ENCODE measurements at places on chromosomes 4 and X.

DNA sequence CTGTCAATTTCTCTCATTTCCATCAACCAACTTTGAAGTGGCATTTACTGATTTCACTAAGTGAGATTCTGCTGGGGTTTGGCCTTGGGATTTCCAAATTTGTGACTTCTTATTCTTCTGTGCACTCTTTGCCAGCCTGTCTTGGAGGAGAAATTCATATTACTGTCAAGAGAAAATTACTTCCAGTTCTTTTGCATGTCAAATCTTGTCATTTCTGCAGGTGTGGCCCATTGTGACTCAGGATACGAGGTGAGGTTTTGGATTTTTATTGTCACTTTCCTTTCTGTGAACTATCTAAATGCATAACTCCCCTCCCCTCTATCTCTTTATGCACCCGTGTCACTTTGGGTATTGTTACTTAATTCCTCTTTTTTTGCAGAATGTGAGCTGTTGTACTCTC, 102.6 kb upstream of the GUCY1A1 start:
- no peak for DNase-seq

DNA sequence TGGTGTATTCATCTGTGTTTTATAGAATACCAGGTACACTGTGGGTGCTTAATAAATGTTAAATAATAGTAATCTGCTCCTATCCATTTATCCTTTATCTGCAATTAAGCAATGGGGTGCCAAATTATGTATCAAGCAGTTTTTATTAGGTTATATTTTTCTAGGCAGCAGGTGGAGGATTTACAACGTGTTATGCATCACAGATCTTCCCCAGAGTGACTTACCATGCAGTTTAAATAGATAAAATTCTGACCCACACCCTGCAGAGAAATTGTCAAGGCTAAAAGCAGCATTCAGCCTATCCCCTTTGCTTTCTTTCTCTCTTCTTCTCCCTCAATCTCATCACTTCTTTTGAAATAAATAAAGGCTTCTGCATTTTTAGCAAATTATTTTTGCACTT, 306.4 kb downstream of the CXXC4 start:
- DNase-seq, result no peak

- no peak for DNase-seq
Measured at GRCh38 chr4:172055046-172055445, 241.8 kb downstream of the GALNTL6 start.

- no peak for DNase-seq
Measured at GRCh38 chrX:116667346-116668134, 204.8 kb upstream of the CT83 start.

- no peak for DNase-seq
Measured at GRCh38 chrX:115702982-115703381, 142.0 kb downstream of the PLS3 start.

DNA sequence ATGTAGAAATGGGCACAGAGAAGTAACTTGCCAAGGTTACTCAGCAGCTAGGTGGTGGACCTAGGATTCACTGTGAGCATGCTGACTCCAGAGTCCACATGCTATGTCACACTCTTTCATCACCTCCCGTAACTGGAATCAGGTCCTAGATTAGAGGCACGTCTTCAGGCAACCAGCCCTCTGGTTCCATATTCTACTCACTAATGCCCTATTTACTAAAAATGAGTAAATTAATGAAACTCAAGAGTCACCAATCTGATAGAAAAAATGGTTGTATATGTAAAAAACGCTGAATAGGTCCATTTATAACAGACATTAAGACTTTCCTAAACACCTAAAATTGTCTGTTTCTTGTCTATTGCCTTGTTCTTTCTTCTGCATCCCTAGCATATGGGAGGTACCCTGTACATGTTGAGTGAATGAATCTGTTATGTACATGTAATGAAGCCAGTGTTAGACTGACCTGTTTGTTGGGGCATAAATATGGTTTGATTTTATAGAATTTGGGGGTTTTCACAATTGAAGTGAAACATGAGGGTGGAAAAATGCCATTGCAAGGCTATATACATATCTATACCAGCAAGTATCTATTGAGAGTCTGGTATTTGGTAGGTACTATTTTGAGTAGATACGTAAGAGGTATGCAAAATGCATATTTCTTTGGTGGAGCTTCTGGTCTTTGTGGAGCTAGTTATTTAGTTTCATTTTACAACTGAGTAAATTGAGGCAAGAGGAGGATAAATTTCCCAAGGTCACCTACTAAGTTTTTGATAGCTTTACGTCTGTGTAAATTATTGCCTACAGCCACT, 7.5 kb upstream of the RUFY3 start:
- DNase-seq, result no peak

DNA sequence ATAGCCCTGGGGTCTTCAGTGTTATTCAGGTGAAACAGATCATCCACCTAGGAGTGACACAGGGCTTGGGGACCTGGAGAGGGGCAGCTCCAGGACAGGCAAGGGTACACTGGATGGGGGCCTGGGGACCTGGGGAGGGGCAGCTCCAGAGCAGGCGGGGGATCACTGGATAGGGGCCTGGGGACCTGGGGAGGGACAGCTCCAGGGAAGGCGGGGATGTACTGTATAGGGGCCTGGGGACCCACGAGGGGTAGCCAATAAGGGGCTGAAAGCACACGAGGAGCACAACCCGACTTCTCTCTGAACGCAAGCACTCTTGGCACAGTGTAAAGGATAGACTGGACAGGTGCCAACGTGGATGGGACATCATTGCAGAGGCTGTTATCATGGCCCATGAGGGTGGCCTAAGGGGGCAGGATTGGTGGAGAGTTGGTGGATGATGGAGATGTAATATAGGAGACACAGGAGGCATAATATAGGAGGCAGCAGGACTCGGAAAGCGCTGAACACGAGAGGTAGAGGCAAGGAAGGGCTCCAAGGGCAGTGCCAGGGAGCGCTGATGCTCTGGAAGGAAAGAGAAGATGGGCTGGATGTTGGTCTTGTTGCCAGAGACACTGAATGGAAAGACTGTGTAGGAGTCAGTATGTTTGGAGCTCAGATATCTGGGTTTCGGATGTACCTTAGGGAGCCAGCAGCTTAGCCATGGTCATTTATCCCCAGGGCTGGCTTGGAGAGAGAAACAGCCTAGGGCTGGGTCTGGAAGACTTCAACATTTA, 37.9 kb upstream of the FGFBP2 start:
- DNase-seq, result no peak

DNA sequence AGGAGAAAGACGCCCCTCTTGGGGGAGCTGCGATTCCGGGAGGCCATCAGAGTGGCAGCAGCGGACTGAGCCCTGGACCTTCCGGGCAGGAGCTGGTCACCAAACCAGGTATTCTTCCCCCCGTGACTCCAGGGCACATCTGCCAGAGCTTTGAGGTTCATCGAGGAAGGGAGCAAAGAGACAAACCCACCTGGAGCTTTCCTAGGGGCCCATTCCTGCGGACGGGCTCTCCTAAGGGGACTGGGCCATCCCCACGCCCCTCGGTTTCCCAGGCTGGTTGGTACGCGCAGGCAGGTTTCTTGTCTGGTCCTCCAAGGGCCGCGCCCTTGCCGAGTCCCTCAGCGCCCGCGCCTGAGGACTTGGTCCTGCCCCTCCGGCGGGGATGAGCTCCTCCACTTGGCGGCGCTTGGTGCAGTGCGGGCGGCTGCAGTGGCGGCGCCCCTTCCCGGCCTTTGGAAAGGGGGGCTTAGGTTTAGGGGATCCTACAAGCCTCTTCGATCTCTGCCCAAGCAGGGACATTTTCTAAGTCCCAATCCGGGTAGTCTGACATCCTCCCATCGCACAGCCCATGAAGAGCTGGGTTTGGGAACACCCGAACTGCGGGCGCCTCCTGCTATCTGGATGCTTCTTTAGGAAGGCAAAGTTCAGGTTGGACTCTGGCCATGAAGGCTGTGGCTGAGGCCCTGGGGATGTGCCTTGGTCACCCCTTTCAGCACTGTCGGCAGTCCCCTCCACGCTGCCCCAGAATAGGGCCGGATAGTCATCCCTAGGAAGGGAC, 538 bp downstream of the STBD1 start:
- DNase-seq, result no peak

GRCh38 chrX:149207518-149207917, 297.6 kb downstream of the IDS start:
- no peak for DNase-seq

Measured in NCI-H187 (cell line).